ENCODE measurements at places on chromosomes 5 and 9. TPM values are rescaled to one million over a fixed set of nuclear protein-coding genes. Genes with fewer than 3 reads are reported as not detected.

The TMEM252 gene
- not detected for total RNA-seq

The SPATA31C1 gene
- not detected for total RNA-seq

The ADAMTS2 gene
- total RNA-seq: 68.5 TPM

The PTGDS gene
- total RNA-seq: 2.3 TPM

The IL31RA gene
- total RNA-seq: 0.71 TPM

The PPIC gene
- 100 TPM for total RNA-seq

The UGT3A1 gene
- total RNA-seq: not detected

The MEIKIN gene
- not detected for total RNA-seq

The ADAMTS19 gene
- 36.3 TPM for total RNA-seq

The SELENOP gene
- total RNA-seq: 131 TPM
